Glomerular endothelial cell (primary cell): ENCODE measurements at places on chromosomes 1 and 21. TPM values are rescaled to one million over a fixed set of nuclear protein-coding genes. Genes with fewer than 3 reads are reported as not detected.

- DNase-seq, result no peak
Measured at GRCh38 chr1:218024211-218024720, 260.8 kb upstream of the RRP15 start.

Gene RABIF
- total RNA-seq, result 8.9 and 11.9 TPM in 2 replicates

Gene CYB561D1
- 6.2 and 6.7 TPM in 2 replicates for total RNA-seq

DNA sequence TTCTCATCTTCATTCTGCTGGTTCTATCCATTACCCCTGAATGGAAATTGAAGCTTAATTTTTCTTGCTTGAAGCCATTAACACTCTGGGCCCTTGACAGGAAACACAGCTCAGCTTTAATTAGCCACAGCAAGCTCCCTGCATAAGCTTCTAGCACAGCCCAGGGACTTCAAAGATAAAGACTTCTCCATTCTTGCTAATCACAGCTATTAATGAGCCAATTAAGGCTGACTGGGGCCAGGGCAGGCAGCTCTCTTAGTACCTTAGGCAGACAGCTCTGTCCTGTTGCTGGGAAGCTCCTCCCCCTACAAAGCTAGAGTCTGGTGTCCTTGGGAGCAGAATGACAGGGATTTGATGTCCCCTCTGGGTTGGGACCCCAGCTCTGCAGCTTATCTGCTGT, 27.9 kb upstream of the TRABD2B start:
- DNase-seq, result no peak

Gene AMY1C
- not detected in 2 replicates for total RNA-seq

DNA sequence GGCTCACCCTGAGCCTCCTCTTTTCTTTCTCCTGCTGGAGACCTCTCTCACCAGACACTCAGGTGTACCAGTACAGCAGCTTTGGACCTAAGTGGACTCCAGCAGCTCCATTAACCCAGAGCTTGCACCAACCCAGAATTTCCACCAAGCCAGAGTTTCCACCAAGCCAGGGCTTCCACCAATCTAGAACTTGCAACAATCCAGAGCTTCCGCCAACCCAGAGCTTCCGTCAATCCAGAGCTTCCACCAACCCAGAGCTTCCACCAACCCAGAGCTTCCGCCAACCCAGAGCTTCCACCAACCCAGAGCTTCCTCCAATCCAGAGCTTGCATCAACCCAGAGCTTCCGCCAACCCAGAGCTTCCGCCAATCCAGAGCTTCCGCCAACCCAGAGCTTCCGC, 23.2 kb downstream of the CRYAA start:
- no peak for DNase-seq

DNA sequence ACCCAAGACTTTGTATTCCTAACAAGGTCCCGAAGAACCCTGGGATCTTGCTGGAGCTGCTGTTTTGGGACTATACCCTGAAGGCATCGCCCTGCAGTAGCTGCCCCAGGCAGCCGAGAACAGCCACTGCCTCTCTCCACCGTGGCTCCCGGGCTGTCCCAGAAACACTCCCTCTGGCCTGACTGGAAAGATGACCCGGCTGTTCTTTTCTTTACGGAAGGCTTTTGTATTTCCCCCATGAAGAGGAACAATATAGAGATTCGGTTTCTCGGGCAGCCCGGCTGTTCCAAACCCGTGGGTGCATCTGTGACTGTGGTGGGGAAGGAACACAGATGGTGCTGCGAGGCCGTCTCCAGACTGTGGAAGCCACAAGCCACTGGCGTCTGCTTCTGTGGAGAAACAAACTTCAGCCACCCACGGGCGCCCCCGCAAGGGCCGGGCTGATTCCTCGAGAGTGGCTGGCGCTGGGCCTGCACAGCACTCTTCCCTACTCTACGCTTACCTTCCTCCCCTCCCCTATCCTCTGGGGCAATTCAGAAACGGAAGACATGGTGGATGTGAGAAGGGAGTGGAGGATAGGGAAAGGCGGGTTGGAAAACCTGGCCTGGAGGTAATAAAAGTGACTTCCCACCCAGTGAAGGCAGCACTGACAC, 33.7 kb upstream of the VASH2 start:
- DNase-seq, result no peak

Gene PRAMEF10
- total RNA-seq, result not detected in 2 replicates

Gene ARTN
- 0.88 TPM in 1 of 2 replicates, not detected in the other for total RNA-seq

GRCh38 chr1:100875228-100875627, 19.4 kb downstream of the EXTL2 start:
- no peak for DNase-seq

Gene GNAT2
- not detected in 2 replicates for total RNA-seq

- DNase-seq, result peak; percentile 22
Measured at GRCh38 chr1:94416901-94417727, 1.1 kb upstream of the ABCD3 start.

- no peak for DNase-seq
Measured at GRCh38 chr1:158098256-158098655, 82.4 kb upstream of the CD1D start.

- DNase-seq, result no peak
Measured at GRCh38 chr1:234866007-234866866, 256.3 kb upstream of the IRF2BP2 start.

Gene IGSF21
- total RNA-seq, result not detected in 2 replicates

Gene IL22RA1
- not detected in 2 replicates for total RNA-seq

DNA sequence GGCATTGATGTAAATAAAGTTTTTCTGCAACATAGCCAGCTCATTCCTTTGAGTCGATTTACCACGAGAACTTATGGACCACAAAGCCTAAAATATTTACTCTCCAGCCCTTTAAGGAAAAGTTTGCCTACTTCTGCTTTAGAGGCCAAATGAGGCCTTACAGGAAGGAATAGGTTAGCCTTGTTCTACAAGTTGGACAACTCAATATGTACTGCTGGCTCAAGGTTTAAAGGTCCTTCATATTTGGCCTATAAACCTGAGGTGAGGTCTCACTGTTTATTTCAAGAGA, 144.5 kb upstream of the DNAH14 start:
- DNase-seq, result no peak

Gene SLC5A3
- 8.1 and 11.3 TPM in 2 replicates for total RNA-seq

Gene SPOCD1
- total RNA-seq, result 48.2 and 70.0 TPM in 2 replicates

DNA sequence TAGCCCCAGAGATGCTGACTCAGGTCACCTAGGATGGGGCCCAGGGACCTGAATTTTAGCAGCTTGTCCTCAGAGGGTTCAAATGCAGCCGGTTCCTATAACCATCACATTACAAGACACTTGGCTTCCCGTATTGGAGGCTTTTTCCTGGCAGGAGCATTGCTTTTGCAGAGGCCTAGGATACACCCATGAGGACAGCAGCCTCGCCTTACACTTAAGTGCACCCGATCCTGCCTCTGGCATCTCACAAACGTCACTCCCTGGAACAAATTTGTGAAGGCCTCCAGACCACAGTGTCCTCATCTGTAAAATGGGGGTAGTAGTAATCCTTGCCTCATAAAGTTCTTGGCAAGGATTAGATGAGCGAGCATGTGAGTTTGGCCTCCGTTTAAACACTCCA, 130.0 kb downstream of the KAZN start:
- DNase-seq, result no peak

GRCh38 chr1:44553771-44554170, 120.5 kb downstream of the TMEM53 start:
- no peak for DNase-seq

GRCh38 chr1:159196543-159196942, 8.1 kb upstream of the ACKR1 start:
- no peak for DNase-seq

GRCh38 chr21:17981060-17981740, 162.0 kb upstream of the C21orf91 start:
- no peak for DNase-seq

GRCh38 chr1:171834821-171835220, 6.5 kb upstream of the DNM3 start:
- DNase-seq, result no peak

DNA sequence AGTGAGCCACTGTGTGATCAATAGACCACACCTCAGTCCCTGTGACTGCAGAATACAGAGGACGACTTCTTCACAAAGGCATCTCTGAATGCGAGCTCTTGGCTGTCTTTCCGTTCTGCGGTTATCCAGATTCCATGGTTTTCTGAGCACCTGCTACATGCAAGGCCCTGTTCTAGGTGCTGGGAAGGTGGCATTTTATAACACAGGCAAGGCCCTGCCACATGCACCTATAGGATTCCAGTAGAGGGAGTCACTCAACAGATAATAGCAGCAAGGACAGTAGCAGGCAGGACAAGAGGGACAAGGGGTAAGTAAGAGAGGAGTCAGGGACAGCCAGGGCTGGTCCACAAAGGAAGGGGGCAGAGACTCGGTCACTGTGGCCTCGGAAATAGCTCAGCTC, 9.0 kb downstream of the URB1 start:
- no peak for DNase-seq

Gene IL19
- not detected in 2 replicates for total RNA-seq

GRCh38 chr1:217562229-217562878, 68.5 kb downstream of the GPATCH2 start:
- DNase-seq, result no peak

GRCh38 chr1:83033682-83034081, 965.2 kb downstream of the TTLL7 start:
- DNase-seq, result peak; percentile 5

DNA sequence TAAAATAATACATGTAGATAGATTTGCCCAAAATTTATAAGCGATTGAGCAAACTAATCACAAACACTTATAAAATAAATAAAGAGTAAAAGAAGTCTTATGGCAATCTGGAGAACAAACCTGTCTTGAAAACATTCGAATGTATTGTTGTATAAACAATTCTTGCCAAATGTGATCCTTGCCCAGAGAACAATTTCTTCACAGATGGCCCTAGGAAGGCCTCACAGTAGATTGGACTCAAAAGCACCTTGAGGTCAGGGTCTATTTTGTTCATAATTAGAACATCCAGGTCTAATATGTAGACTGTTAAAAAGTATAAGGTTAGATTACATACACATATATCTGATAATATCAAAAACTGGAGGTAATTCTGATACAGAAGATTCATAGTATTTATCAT, 202.4 kb downstream of the KCNT2 start:
- no peak for DNase-seq

- DNase-seq, result no peak
Measured at GRCh38 chr21:36059823-36060158, 535 bp downstream of the SETD4 start.

GRCh38 chr1:40610156-40610555, 55.3 kb downstream of the RIMS3 start:
- no peak for DNase-seq

- DNase-seq, result no peak
Measured at GRCh38 chr21:45071078-45071873, 3.1 kb upstream of the ADARB1 start.

Gene SYT14
- total RNA-seq, result 1.8 and 8.7 TPM in 2 replicates

GRCh38 chr1:19737104-19737825, 62.5 kb downstream of the TMCO4 start:
- DNase-seq, result no peak

Gene PGLYRP4
- not detected in 2 replicates for total RNA-seq
